Mucosa of gallbladder (tissue), 1 donor: ENCODE measurements at places on chromosomes 5 and 9. TPM values are rescaled to one million over a fixed set of nuclear protein-coding genes. Genes with fewer than 3 reads are reported as not detected.

CDO1 gene
- 10.8 TPM for total RNA-seq

WNK2 gene
- 37.2 TPM for total RNA-seq

EMB gene
- total RNA-seq, result 19.9 TPM

RNF183 gene
- total RNA-seq, result 5.3 TPM

RGS7BP gene
- total RNA-seq, result 1.5 TPM

ABLIM3 gene
- 15.1 TPM for total RNA-seq

RFESD gene
- 1.3 TPM for total RNA-seq

SGCD gene
- 10.6 TPM for total RNA-seq

OTP gene
- total RNA-seq, result not detected

PCDHGA7 gene
- 4.5 TPM for total RNA-seq

TSSK1B gene
- total RNA-seq, result 0.20 TPM

LRRC14B gene
- total RNA-seq, result not detected

FOXD4L4 gene
- total RNA-seq, result not detected

BTF3 gene
- 421 TPM for total RNA-seq

PCSK1 gene
- total RNA-seq, result not detected

ANXA2R gene
- 2.8 TPM for total RNA-seq
